Activated naive CD4-positive, alpha-beta T cell treated with anti-CD3 and anti-CD28 coated beads, Interleukin-2, amount 50 U/mL, for 16 hours (primary cell): ENCODE measurements at places on chromosomes 3 and 15.

- no peak for DNase-seq
Measured at GRCh38 chr3:182913889-182914288, 66.4 kb downstream of the DCUN1D1 start.

- DNase-seq, result no peak
Measured at GRCh38 chr3:60269377-60269776, 981.9 kb downstream of the FHIT start.

DNA sequence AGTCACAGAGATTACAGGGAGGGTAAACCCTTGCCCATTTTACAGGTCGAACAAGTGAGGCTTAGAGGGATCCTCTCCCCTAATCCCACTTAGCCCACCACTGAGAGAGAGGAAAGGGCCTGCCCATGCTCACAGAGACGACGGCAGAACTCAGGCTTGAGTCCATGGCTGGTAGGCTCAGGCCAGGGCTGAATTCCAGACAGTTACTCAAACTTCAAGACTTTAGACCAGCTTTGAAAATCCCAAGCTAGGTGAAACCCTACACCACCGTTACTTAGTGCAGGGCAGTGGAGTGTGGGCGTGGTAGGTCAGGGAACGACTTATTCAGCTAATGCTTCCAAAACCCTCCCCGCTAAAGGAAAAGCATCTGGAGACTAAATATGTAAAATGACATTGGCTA lies 16.4 kb downstream of the GRIP2 start:
- no peak for DNase-seq

- no peak for DNase-seq
Measured at GRCh38 chr3:190089711-190090110, 31.0 kb downstream of the P3H2 start.

GRCh38 chr3:146071632-146072031 lies 89.4 kb downstream of the PLOD2 start:
- no peak for DNase-seq

DNA sequence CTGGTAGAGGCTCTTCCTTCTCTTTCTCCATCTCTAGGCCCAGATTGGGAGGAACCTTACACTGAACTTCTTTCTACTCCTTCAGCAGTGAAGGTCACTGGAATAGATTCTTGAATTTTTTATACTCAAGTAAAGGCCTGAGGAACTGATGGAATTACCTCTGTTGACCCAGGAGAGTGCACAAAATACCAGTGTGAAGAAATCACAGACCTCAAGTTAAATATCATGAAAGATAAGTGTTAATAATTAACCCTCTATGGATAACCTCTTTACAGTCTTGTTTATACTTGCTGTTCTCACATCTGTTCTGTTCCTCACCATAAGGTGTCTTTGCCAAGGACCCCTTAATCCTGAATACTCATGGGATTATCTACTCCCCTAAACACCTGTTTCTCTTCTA lies 244.4 kb upstream of the STAC start:
- DNase-seq, result no peak

DNA sequence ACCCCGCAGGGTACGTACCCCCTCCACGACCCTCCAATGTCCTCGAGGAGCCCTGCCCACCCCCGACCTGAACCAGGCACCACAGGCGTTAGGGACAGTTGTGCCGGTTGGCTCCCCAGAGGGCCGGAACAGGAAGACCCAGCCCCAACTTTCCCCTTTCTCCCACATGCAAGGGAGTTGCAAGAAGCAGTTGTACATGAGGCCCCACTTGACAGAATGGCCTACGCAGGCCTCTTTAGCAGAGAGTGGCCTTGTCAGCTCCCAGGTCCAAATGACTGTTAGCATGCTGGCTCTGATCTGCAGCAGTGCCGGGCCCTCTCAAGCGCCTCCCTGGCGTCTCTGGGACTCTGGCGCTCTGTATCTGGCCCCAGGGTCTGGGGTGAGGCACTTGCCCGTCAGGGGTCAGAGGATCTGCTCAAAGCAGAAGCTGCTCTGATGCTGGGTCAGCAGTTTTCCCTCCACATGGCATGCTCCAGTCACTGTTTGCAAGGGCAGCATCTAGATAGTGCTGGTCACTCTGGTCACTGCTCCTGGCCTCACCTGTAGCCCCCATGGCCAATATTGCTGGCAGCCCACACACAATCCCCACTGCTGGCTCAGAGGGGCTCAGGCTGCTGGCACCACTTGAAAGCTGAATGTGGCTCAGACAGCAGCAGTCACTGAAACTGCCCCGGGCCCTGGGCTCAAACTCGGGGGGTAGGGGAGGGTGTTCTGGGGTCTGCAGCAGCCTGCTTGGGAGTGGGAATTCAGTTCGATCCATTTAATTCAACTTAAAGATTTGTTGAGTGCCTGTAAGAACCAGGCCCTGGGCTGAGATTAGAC lies 254.5 kb downstream of the FAM43A start:
- no peak for DNase-seq

DNA sequence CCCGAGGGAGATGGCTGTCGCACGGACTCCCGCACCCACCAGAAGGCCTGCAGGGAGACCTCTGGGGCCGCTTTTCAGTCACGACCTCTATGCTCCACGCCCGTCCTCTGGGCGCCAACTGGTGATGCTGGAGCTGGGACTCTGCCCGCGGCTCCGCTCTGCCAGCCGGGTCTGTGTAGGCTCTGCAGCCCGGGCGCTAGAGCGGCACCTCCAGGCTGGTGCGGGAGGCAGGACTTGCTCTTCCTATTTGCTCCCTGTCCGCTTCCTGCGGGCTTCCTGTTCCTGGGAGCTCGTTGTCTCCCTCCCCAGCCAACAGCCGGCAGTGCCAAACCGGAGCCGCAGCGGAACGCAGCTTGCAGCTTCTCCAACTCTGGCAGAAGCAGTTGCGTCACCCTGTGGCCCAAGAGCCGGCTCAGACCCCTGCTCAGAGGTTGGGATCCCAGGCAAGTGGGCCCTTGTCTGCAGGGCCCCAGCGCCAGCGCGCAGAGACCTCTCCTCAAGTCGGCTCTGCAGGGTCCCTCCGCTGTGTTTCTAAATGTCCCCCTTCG lies 285.9 kb downstream of the XXYLT1 start:
- DNase-seq, result no peak

DNA sequence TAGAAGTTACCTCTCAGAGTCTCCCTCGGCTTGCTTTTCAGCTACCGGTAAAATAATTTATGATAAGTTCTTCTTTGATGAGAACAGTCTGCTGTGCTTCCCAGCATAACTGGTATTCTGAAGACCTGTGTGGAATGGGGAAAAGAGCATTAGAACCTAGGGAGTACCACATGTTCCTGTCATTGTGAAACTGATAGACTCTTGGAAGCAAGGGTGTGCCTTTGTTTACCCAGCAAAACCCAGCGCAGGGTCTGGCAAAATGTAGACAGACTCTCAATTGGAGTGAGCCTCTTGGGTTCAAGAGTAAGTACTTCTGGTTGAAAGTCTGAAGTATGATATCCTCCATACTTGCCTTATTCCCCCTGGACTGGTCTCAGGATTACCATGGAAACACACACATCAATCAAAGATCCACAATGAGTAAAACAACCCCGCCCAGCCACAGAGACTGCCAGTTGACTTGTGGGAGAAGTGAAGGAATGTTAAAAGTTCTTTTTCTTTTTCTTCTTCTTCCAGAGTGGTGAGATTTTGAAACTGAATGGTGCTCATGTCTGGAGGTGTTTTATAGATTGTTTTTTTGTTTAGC lies 652.4 kb upstream of the NAALADL2 start:
- DNase-seq, result no peak

- no peak for DNase-seq
Measured at GRCh38 chr3:151845306-151845905, 28.0 kb upstream of the SUCNR1 start.
